ENCODE measurements at places on chromosomes 7 and 10.

DNA sequence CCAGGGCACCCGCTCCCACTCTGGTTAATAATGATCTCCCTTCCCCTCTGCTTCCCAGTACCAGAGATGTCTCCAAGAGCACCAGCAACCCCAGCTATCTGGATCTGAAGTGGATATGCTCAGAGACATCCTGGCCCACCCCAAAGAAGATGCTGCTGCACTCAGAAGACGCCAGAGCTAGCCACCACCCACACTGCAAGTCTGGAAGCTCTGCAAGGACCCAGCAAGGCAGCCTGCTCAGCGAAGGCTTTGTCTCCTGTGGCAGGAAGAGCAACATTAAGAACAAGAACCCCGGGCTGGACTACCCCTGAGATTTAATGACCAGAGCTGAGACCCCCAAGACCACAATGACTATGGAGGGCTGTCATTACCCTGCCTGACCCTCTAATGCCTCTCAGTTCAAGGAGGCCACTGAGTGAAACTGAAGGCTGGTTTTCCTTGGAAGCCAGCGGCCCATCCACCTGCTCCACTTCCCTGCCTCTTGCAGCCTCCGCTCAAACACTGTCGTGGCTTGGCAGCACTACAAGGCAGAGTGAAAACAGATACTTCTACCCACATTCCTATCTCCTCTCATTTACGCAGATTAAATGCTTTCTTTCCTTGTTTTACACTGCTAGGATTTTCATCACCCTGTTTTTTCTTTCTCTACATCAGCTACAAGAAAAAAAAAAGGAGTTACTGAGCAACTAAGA, 202.2 kb downstream of the SNX10 start:
- ATAC-seq, result no peak

DNA sequence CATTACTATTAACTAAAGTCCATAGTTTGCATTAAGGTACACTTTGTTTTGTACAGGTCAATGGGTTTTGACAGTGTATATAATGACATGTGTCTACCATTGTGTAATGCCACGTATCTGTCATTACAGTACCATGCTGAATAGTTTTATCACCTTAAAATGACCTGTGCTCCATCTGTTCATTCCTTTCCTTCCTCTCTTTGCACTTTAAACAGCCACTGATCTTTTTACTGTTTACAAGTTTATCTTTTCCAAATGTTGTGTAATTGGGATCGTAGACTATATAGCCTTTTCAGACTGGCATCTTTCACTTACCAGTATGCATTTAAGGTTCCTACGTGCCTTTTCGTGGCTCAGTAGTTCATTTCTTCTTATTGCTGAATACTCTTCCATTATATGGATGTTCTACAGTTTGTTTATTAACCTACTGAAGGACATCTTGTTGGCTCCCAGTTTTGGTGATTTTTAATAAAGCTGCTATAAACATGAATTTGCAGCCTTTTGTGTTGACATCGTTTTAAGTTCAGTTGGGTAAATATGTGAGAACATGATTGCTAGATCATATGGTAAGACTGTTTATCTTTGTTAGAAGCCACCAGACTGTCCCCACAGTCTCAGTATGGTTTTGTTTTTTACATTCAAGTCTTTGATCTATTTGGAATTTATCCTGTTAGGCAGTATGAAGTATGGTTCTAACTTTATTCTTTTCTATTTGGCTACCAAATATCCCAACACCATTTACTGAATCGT, 24.7 kb downstream of the STAM start:
- no peak for ATAC-seq

DNA sequence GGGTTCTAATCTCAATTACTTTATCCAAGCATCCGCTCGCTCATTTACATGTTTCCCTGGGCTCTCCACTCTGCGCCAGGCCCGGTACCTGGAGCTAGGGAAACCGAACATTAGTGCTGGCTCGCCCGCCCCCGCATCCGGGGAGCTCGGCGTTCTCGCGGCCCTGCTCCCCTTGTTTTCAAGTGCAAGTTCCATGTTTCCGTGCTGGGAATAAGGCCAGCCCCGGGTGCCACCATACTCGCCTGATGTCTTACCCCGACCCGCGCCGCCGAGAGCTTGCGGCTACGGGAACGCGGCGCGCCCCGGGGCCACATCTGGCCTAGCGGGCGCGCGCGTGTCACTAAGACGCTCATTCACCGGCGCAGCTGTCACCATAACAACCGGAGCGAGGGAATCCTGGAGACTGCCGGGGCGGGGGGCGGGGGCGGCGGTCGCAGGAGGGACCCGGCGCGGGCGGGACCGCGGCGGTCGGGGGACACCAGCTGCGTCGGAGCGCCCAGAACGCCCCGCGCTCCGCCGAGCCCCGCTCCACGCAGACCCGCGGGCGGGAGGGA, at the start of gene NEURL1:
Gene NEURL1 (plus strand): TSS at position 344 of the 554 bp plus-strand sequence. CDS start 683 bp downstream, outside the sequence.
- ATAC-seq, result no peak

DNA sequence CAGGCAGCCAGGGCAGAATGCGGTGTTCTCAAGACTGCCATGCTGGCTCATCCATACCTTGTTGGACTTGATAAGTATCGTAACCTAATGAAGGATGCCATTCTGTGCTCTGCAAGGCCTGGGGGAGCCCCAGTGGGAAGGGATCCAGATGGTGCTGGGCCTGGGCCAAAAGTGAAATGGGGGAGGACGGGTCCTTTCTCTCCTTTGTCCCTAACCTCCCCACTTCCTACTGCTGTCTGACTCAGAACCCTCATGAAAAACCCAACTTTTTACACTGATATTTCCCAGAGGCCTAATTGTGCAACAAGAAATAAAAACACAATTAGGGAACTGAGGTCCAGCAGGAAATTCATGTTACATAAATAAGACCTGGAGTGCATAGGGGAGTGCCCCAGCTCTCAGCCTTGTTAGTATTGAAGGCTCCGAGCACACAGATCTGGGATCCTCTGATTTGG, 193.7 kb upstream of the SVIL start:
- peak; percentile 35 for ATAC-seq

- no peak for ATAC-seq
These were observed 104.9 kb upstream of the C7orf33 start for GRCh38 chr7:148485618-148486017.

GRCh38 chr10:103111918-103112877, 80.9 kb downstream of the NT5C2 start:
- no peak for ATAC-seq

DNA sequence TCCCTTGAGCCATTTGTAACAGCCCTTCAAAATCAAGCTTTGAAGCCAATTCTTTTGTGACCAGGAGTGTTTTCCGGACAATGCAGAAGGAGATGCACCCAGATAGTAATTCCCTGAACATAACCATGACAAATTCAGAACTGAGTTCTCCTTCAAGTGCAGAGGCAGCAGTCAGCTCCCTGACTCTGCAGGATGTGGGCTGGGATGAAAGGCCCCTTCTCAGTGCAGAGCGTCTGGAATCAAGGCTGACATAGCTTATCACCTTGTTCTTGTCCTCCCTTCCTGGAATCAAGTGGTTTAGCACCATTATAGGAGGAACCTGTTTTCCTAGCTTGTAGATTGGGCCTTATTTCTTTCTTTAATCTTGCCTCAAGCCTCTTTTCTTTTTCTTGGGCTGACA, 143.4 kb downstream of the SORCS3 start:
- no peak for ATAC-seq

DNA sequence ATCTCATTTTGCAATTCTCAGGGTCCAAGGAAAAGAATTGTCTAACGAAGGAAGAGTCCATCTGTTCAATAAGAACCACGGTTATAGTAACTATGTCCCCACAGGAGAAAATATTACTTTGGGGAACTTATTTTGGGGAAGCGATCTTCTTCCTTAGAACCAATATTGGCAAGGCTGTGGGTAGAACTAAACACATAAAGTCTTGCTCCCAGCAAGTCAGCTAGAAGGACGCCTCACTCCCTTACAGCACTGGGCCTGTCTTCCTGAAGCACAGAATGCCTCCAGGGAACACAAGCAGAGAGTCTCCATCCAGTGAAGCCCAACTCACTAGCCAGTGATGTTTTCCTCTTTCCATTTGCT, 30.2 kb downstream of the C10orf71 start:
- ATAC-seq, result no peak

GRCh38 chr7:134515569-134516468, 11.5 kb upstream of the AKR1B10 start:
- ATAC-seq, result peak; percentile 87

GRCh38 chr10:96513698-96514561, at the start of gene TLL2:
Gene TLL2 (minus strand): TSS chr10:96513926. CDS start chr10:96513685, 241 bp downstream.
- peak; percentile 93 for ATAC-seq

- peak; percentile 2 for ATAC-seq
These were observed 761 bp downstream of the KCTD7 start for GRCh38 chr7:66629222-66630062.

- no peak for ATAC-seq
These were observed 253.8 kb upstream of the MGMT start for GRCh38 chr10:129213256-129213655.

DNA sequence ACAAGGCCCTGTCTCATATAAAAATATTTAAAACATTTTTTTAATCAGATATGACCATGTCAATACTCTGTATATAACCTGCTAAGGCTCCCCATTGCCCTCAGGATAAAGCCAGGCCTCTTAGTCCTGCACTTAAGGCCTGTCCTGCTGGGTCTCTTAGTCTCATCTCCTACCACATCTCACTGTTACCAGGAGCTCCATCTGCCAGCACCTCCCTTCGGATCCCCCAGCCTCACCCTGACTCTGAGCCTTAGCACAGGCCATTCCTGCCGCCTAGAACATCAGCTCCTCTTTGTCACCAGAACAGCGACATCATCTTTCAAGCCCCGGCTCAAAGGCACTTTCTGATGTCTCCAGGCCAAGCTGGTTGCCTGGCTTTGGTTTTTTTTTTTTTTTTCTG, 25.7 kb upstream of the GTF2IRD1 start:
- ATAC-seq, result no peak

DNA sequence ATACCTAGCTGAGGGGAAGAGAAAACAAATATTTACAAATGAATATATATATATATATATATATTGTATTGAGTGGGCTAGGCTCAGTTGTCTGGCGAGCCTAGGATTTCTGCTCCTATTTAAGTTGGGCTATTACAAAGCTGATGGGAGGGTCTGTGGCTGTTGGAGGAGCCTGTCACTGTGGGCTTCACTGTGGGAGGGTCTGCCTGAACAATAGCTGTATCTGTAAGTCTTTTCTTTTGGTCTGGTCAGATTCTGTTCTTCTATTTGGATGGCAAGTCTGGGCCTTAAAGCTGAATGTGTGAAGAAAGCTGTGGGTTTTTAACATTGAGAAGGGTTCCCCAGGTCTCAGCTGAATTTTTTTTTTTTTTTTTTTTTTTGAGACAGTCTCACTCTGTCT, 220.6 kb upstream of the LYZL1 start:
- ATAC-seq, result no peak

GRCh38 chr10:53331460-53331859, 558.9 kb upstream of the MBL2 start:
- no peak for ATAC-seq

DNA sequence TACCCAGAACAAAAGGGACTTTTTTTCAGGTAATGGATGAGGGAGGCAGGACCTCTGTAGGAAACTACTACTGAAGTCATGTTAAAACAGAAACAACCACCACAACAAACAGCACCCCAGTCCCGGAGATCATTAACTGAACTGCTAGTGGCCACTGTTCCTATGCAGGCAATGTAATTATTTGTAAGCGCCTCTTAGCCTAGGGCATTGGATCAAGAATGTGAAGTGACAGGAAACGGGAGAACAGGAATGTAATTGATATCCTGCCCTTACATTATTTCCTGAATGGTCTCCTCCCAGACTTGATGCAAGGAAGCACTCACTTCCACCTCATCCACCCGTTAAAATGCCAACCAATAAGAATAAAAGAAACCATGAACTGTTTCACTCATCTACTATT, 16.7 kb upstream of the GAD2 start:
- no peak for ATAC-seq

DNA sequence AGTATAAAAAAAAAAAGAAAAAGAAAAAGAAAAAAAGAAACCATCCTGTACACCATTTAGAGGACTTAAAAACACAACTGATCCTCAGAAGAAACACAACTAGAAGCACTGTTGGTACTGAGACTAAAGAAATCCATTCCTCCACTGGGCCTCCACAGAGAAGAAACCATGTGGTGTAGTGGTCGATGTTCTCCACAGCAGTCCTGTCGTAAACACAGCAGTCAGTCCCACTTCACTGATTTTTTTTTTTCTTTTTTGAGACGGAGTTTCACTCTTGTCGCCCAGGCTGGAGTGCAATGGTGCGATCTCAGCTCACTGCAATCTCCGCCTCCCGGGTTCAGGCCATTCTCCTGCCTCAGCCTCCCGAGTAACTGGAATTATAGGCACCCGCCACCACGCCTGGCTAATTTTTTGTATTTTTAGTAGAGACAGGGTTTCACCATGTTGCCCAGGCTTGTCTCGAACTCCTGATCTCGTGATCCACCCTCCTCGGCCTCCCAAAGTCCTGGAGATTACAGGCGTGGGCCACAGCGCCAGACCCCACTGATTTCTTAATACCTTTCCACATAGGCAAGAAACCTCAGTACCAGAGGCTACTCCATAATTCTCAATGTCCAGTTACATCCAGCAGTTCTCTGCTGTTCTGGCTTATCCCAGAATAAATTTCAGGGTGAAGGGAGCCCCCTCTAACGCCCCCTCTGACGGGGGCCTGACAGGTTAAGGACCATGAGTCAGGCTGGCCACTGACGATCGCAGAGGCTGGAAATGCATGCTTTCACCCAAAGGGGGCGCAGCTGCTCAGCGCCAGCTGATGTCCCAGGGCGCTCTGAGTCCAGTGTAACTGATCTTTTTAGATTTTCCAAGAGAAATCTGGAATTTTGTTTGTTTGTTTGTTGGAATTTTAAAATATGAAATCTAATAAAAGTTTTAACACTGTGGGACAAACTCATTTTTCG, 24.8 kb upstream of the FFAR4 start:
- ATAC-seq, result peak; percentile 58

DNA sequence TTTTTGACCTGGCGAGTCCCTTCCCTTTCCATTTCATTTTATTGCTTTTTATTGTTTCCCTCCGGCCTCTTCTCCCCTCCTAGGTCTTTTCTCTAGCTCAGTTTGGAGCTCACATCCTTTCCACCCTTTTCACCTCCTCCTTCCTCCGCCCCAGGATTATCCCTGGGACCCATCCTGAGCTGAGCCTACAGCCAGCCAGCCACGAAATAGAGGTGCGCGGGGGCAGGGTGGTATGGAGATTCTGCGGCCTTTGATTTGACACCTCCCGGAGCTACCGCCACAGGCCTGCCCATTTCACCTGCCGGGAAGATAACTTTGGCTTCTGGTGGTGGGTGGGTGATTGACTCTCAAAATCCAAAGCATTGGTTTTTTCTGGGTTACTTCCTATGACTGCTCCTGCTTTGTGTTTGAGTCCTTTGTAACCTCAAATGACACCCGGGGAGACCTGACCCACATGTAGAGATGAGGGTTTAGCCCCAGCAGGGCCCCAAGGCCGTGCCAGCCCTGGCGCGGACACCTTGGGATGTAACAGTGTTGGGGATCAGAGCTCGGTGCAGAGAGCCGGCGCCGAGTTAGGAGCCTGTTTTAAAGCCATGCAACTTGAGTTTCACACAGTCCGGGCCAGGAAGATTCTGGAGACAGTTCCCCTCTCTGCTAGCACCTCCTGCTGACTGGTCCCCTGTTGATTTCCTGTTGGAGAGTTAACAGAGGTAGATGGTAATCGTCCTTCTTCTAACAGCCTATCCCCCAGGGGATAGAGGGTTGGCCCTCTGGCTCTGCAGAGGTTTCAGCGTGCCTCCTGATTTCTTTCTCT, 1.5 kb downstream of the DUSP5 start:
- no peak for ATAC-seq

Data from esophagus mucosa (tissue), 1 donor.